Endothelial cell (in vitro differentiated cells): ENCODE measurements at places on chromosomes 3 and 15.

GRCh38 chr3:171206283-171206682, 179.8 kb upstream of the SLC2A2 start:
- DNase-seq = no peak

DNA sequence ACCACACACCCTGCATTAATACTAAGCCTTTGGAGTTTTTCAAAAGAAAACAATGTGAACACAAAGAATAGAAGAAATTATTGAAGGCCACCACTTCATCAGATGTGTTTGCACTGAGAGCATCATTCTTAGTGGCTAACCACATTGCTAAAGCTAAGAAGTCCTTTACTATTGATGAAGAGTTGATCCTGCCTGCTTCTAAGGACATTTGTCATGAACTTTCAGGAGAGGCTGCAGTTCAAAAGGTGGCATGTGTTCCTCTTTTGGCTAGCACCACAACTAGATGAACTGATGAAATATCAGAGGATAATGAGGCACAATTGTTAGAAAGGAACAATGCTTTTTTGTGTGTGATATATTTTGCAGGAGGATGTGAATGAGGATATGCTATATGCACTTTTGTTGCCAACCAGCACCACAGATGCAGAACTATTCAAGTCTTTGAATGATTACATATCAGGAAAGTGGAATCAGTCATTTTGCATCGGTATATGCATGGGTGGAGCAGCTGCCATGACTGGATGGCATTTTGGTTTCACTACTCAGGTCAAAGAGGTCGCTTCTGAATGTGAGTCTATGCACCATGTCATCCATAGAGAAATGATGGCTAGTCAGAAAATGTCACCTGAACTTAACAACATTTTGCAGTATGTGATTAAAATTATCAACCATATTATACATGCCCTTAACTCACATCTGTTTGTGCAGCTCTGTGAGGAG, 2.5 kb upstream of the EID1 start:
- DNase-seq = no peak

GRCh38 chr15:59419170-59419569, 18.8 kb upstream of the FAM81A start:
- DNase-seq = no peak

DNA sequence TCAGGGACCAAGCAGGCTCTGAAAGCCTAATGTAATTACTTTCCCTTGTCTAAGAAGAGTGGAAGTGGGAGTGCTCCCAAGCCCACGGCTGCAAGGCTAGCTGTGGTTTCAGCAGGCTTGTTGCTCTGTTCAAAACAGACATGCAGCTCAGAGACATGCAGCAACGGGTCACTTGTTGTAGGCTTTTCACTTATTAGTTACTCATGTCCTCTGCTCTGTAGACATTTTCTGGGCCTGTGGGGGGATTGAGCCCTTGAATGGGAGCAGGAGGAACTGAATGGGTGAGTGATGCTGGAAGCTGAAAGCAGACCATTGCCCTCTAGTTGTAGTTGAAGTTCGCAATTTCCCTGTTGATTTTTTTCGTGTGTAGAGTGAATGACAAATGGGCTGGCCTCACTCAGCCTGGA, 261.9 kb upstream of the NR2E3 start:
- no peak for DNase-seq

DNA sequence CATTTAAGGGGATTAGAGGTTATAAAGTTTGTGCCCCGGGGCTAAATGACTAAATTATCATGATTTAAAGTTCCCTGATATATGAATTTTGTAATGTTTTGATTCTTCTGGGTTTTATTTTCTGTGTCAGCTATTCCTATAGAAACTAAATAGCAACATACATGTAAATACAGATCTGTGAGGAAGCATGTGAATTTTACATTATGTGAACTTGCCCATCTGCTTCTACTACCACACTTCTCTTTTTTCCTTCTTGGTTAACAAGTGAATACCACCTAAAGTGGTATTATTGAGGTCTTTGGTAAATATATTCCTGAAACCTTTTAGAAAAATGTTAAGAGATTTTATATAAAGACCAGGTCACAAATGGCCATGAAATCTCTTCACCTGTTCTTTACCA, 29.3 kb downstream of the SLMAP start:
- no peak for DNase-seq

- DNase-seq = no peak
Measured at GRCh38 chr3:7695049-7695448, 806.6 kb upstream of the LMCD1 start.
